ENCODE measurements at places on chromosomes 12 and 14.

DNA sequence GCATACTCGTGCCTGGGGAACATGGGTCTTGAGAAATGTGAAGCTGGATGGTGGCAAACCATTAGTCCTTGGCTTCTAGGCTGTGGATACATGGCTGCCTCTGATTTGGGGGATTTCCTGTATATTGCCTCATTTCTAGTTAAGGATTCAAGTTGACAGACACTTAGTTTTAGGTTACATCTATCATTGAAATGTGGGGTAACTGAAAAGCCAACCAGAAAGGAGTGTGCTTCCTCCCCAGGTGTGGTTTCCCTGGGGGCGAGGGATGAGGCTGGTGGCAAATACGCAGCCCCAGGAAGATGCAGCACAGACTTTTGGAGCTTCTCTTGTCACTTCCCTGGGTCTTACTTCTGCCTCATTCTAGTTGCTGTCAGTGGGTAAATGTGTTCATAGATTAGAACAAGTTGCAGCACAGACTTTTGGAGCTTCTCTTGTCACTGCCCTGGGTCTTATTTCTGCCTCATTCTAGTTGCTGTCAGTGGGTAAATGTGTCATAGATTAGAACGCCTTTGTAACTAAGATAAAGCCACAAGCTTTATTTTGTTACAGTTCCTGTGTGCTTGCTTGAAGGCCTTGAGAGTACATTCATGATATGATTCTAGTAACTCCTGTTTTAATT lies 85.1 kb downstream of the BORCS5 start:
- no peak for DNase-seq

GRCh38 chr14:104003616-104004015 lies 61.3 kb upstream of the RD3L start:
- no peak for DNase-seq

DNA sequence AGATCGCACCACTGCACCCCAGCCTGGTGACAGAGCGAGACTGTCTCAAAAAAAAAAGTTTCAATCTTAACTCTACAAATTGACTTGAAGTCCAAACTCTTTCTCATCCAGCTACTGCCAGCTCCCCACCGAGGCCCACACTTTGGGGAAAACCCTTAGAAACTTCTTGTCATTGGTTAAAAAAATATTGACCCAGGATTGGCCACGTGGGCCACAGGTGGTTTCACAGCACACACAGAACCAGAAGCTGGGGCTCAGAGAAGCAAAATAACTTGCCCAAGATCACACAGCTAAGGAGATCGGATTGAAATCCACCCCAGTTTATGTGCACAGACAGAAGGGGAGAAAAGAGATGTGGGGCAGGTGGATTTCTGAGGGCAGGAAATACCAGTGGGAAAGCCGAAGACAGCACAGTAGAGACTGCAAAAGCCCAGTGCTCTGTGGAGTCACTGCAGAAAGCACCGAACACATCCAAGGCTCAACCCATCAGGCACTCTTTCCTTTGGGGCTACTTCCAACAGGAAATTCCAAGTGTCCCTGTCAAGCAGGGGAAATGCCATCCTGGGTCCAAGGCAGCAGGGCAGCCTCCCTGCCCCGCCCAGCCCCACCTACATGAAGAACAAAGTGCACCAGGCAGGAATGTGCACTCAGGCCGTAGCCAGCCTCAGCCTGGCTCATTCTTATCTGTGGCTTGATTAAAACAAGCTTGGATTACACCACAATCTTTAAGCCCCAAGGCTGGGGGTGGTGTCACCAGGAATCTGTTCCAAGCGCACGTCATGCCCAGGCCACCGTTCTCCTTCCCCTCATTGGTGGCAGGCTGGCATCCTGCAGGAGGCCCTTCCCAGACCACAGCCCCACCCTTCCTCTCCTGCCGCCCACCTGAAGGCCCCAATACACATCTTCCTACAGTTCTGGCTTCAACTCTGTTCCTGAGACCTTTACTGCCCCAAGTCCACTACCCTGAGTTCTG lies 72.5 kb downstream of the ITPK1 start:
- no peak for DNase-seq

- DNase-seq, result no peak
These were observed 136.8 kb downstream of the TTC8 start for GRCh38 chr14:88961214-88961613.

DNA sequence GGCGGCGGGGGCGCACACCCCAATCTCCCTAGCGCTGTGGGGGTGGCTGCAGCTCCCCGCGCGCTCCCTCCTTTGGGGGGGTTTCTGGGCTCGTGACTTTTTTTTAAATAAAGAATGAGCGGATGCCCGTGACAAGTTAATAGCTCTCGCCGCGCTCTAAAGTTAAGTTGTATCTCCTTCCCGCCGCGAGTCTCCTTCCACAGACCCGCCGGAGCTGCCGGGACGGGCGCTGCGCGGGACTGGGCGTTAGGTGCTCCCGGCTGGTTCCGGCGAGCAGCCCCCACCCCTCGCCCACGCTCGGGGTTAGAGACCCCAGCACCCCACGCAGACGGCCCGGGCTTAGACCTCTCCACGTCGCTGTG lies 82.6 kb upstream of the HMGA2 start:
- peak; percentile 21 for DNase-seq

DNA sequence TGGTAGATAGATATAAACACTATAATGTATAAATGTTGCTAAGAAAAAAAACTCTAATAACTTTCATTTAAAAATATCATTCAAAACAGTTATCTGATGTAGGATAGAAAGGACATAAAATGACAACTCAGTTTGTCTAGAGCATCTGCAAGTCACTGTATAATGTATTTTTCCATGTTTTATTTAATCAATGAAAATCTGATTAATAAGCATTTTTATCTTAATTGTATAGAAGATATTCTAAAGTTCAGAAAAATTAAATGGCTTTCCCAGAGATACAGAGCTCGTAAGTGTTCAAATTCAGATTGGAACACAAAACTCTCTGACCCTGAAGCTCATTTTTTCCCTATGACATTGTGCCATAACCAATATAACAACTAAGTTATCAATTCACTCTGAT lies 295.9 kb upstream of the DCN start:
- DNase-seq, result no peak

- no peak for DNase-seq
These were observed 56.3 kb upstream of the KCNA5 start for GRCh38 chr12:4987076-4988046.

DNA sequence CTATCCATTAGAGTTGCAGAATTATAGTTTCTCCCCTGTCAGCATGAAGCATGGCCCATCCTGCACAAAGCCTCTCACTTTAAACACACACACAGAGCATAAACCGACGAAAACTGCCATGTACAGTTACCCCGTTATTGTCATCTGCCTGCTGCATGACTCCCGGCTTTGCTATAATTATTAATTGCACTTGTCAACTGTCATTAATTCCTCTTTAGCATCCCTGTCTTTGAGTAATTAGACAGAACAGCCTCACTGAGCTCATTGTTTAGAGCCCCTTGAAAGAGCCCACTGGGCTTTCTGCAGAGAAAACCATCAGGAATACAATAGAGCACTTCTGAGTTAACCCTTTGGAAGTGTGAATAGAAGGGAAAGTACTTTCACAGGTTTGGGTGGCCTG lies 307.2 kb upstream of the SOX5 start:
- DNase-seq, result no peak

- no peak for DNase-seq
These were observed 67.2 kb downstream of the KDM2B start for GRCh38 chr12:121513464-121514183.

- no peak for DNase-seq
These were observed 153.7 kb upstream of the SLC38A2 start for GRCh38 chr12:46526233-46526632.

- peak; percentile 49 for DNase-seq
These were observed at the start of gene BEGAIN for GRCh38 chr14:100587086-100587762. TSS of gene BEGAIN (minus strand) at chr14:100587417. CDS start at chr14:100587290, 127 bp downstream.

DNA sequence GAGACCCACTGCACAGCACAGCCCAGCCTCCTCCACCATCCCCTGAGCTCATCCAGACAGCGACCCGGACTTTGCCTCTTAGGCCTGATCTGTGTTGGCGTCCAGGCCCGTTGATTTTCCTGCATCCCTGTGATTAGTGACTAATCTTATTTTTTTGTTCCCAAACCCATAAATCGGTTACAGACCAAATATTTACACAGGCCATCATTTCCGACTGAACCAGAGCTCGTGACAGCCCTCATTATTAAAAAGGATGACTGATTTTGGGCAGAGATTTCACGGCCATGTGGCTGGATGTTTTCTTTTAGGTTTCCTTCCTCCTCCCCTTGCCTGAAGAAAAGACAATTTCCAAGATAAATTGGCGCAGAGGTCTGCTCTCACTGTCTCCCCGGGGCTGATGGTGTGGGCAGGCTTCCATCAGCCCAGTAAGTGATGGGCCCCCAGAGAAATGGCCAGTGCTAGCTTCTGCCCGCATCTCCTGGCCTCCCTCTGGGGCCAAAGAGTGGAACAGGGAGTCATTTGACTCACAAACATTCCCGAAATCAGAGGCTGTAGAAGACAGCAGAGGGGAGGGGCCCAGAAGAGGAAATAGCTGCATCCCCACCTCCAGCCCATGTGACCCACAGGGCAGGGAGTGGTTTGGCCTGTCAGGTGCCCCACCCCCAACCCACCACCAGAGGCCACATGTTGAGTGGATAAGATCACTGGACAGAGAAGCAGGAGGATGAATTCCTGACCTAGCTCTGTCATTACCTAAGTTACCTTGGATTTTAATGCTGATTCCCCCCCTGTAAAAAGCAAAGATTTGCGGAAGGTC lies 283.5 kb downstream of the KSR2 start:
- no peak for DNase-seq

DNA sequence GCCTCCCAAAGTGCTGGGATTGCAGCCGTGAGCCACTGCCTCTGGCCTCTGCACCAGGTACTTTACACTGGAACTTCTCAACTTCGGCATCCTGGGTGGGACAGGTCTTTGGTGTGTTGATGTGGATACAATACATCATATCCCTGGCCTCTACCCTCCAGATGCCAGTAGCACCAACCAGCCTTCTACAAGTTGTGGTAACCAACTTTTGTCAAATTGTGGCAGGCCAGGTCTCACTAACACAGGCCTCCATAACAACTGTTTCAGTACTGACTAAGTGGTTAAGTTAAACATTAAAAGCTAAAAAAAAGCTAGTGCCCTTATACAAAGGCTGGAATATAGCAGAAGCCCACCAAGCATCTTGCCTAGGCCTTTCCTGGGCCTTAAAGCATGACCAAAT lies 232.9 kb downstream of the PCNX1 start:
- no peak for DNase-seq

DNA sequence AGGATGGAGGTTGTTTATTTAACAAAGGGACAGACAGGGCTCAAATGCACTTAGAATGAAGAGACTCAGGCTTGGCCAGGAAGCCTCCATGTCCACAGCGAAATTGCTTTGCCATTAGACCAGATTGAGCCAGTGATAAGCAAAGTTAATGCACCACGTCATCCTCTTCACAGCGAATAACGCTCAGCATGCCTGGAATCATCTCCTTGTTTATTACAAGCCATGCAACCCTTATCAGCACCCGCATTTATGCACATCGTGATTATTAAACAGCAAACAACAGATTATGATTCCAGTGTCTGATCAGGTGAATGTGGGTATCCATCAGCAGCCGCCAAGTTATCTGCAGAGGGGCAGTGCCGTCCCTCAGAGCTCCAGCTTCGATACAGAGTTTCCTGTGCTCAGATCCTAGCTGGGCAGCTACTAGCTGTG lies 175.0 kb upstream of the TMEM132C start:
- no peak for DNase-seq

DNA sequence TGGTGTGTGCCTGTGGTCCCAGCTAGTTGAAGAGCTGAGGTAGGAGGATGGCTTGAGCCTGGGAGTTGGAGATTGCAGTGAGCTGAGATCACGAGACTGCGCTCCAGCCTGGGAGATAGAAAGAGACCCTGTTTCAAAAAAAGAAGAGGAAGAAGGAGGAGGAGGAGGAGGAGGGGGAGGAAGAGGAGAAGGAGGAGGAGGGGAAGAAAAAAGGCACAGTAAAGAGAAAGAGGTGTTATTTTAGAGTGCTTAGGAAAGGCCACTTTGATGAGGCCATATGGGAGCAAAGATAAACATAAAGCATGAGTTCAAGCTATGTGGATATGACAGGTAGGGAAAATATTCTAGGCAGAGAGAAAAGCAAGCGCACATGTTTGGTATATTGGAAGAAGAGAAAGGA lies 154.1 kb upstream of the BTG1 start:
- DNase-seq, result no peak

DNA sequence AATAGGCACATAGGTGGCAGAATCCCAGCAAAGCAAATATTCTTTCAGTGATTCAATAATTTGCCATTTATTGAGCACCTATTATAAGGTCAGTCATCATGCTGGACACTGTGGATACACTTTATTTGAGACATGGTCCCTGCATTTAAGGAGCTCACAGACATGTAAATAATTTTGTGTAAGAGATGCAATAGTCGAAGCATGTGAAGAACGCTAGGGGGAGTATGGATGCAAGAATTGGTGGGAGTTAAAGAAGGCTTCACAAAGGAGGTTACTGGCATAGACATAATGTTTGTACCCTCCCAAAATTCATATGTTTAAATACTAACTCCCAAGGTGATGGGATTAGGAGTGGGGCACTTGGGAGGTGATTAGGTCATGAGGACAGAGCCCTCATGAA lies 260.6 kb upstream of the GARIN6 start:
- no peak for DNase-seq

GRCh38 chr14:76311079-76311758 lies 64.7 kb upstream of the ESRRB start:
- no peak for DNase-seq

DNA sequence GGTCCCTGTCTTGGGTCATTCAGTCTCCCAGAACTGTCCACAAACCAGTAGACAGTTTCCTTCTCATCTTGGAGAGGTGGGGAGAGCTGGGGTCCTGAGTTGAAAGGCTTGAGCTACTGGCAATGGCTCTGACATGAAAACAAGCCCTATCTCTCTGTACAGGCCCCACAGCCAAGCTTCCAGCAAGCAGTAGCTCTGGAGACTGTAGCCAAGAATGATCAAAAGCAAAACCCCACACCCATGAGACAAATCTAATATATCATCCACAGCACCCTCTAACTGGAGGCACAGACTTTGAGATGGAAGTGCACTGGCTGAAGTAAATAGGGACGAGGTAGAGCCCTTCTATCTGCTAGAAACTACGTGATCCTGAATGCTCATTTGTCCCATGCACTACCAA lies 40.9 kb downstream of the RERG start:
- DNase-seq, result no peak

DNA sequence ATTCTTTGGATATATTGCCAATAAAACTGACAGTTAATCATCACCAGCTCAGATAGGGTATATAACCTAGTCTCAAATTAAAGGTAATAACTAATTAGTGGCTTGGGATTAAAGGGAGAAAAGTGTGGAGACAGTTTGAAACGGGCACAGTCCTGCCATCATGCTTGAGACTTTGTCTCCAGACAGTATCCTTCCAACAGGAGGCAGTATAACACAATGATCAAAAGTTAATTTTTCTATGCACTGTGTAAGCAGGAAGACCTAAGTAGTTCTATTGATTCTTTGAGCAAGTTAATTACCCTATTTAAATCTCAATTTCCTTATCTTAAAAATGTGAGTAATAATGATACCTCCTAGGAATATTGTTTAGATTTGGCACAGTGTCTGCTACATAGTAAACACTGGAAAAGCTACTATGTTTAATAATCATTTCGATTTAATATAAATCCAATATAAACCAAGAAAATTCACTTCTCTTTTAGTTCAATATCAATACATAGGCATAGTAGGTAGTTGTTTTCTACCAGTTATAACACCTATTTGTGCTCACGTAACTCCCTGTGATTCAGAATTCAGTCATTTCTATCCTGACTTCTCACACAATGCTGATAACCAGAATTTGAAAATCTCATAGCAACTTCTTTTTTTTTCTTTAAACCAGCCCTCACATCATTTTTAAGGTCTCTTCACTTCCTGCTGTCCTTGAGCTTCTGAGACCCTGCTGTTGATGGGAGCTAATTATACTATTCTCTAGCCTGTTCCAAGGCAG lies 53.7 kb downstream of the GALNT4 start:
- no peak for DNase-seq
